ENCODE measurements at places on chromosomes 3 and 15.

DNA sequence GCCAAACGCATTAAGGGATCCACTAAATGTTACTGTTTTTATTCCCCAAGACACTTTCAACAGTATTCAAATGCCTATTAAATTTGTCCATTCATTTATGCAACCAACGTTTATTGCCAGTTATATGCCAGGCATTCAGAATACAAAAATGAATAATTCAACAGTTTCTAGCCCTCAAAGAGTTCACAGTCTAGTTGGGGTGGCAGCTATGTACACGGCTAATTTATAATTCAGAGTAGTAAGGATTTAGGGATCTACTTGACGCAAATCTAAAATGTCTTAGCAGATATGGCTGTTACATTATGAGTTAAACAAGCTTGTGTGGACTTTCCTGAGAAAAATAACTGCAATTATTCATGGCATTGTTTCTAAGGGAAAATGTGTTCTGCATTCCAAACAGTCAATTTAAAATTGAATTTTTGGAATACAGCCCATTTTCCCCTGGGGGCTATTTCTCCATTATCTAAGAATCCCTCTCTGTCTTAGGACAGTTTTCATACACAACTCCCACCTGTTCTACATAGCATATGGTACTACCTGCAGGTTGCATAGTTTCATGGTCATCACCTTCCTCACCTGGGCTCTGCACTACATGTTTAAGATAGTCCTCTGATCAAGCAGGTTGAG lies 11.5 kb upstream of the MSL2 start:
- no peak for ATAC-seq

DNA sequence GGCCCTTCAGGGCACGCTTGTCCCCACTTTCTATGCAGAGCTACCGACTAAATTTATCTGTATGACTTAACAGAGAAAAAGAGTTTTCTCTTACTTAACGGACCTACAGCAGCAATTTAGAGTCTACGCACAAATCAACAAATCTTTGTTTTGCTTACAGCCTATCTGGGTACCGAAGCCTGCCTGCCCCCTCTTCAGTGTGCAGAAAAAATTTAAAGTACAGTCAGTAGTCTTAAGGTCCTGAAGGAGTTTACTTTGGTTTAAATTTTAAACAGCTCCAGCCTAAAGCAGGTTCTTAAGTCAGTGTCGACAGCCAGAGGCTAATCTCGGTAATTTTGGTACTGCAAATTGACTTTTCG lies 570 bp downstream of the SACM1L start:
- ATAC-seq = no peak

GRCh38 chr3:184275381-184275701 lies 481 bp upstream of the ECE2 start:
- no peak for ATAC-seq

DNA sequence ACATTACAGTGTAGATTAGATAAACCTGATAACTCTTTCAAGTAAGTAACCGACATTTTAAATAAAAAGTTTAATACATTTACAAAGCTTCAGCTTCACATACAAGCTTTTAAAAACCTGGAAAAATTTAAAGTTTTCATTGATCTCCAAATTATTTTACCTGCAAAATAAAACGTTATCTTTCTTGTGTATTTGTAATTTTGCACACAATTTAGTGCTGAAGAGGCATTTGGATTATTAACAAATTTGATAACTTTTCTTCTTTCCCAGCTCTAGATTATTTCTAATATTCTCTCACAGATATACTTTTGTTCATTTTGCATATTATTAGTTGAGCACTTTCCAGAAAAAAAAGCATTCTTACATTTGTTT lies 24.2 kb upstream of the MBNL1 start:
- ATAC-seq = no peak

DNA sequence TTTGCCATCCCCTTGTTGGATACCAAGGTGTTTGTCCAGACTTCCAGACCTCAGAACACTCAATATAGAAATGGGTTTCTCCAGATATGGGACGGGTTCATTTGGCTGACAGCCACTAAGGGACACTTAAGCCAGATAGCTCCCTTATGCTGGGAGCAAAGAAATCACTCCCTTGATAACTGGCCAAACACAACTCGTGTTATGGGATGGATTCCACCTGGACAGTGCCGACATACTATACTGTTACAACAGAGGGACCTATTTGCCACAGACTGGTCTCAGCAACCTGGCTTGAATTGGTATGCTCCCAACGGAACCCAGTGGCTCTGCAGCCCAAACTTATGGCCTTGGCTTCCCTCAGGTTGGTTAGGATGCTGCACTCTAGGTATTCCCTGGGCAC lies 114.0 kb upstream of the PLCL2 start:
- ATAC-seq = no peak

DNA sequence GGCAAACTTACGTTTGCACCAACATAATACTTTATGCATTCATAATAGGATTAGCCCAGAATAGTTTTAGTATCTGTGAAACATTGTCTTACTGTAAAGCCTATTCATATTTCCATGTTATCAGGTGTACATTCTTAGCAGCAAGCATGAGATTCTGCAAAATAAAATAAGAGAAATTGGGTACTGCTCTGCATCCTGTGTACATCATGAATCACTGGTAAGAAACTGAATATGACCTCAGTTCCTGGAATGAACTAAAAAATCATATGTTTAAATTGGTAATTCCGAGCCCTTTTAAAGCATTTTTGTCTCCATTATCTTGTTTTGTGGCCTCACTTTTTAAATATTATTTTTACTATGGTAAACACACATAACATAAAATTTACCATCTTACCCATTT lies 605.1 kb downstream of the ROBO1 start:
- ATAC-seq = no peak

- ATAC-seq = no peak
Measured at GRCh38 chr3:18808429-18808828, 339.9 kb upstream of the KCNH8 start.

- ATAC-seq = no peak
Measured at GRCh38 chr3:126912491-126913195, 70.3 kb upstream of the PLXNA1 start.

DNA sequence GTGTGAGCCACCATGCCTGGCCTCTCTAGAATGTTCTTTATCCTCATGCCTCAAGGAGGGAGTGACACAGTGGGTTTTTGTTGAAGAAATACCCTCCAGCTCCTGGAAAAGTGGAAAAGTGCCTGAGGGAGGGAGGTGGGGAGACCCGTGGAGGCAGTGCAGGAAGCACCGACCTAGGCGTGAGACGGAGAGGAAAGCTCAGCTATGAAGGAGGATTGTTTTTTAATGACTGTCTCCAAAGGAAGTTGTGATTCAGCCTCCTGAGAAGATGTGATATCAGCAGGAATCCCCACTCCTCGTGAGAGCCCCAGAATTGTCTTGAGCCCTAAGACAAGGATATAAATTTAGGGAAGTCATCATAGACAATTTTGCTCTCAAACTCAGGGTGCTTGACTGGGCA lies 21.7 kb downstream of the RPLP1 start:
- no peak for ATAC-seq

- peak; percentile 84 for ATAC-seq
Measured at GRCh38 chr3:160474416-160474838, 24.8 kb upstream of the TRIM59 start.

DNA sequence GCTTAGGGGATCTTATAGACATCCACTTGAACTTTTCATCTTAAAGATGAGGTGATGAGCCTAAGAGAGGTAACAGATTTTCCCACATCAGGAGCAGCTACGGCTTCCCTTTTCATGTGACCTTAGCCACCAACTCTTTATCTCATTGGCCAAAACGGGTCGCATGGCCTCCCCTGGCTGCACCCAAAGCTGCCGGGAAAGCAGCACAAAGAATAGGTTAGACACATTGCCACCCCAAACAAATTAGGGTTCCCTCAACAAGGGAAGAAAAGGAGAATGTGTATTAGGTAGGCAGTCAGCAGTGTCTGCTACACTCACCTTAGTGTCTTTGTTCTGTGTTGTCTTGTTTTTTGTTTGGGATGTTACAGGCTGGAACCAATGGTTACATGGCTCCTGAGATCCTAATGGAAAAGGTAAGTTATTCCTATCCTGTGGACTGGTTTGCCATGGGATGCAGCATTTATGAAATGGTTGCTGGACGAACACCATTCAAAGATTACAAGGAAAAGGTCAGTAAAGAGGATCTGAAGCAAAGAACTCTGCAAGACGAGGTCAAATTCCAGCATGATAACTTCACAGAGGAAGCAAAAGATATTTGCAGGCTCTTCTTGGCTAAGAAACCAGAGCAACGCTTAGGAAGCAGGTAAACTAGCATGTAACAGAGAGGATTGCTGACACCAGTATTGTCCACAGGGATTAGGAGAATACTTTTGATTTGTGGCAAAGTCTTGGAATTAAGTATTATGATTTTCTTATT lies 44.2 kb downstream of the GRK7 start:
- no peak for ATAC-seq

DNA sequence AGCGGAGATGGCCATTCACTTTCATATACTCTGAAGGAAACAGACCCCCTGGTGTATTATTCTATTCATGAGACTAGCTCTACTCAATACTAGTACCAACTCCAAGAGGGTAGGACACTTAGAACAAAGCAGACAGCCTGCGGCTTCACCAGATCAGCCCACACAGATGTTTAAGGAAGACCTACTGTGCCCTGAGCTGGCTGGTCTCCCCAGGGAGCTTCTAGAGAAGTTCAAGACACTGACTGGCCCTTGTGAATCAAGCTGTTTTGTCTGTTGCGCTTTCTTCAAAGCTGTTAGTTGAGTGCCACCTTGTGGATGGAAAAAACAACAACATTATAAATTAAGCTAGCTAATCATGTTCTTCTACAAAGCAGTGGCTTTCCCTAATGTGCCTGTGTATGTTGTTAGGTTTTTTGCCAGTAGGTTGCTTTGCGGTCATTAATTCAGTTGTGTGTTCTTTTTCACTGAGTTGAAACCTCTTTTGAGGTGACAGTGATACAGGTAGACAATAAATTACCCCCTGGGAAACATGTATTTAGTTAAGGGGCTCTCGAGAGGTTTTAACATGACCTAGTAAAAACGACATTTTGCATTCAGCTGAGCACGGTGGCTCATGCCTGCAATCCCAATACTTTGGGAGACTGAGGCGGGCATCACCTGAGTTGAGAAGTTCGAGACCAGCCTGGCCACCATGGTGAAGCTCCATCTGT lies 64.2 kb upstream of the MYZAP start:
- peak; percentile 89 for ATAC-seq

DNA sequence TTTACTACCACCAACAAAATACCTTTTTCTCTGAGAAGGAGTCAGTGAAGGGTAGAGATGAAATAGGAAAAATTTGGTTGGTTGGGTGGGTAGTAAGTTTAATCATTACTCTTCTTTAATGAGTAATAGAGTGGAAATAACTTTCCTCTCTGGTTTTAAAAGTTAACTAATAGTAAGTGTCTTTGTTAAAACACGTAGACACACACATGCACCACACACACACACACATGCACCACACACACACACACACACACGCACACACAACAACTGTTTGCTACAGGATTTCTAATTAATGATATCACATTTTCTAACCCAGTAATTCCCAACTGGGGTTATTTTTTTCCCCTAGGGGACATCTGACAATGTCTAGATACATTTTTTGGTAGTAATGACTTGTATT lies 84.1 kb downstream of the CHL1 start:
- ATAC-seq = no peak

DNA sequence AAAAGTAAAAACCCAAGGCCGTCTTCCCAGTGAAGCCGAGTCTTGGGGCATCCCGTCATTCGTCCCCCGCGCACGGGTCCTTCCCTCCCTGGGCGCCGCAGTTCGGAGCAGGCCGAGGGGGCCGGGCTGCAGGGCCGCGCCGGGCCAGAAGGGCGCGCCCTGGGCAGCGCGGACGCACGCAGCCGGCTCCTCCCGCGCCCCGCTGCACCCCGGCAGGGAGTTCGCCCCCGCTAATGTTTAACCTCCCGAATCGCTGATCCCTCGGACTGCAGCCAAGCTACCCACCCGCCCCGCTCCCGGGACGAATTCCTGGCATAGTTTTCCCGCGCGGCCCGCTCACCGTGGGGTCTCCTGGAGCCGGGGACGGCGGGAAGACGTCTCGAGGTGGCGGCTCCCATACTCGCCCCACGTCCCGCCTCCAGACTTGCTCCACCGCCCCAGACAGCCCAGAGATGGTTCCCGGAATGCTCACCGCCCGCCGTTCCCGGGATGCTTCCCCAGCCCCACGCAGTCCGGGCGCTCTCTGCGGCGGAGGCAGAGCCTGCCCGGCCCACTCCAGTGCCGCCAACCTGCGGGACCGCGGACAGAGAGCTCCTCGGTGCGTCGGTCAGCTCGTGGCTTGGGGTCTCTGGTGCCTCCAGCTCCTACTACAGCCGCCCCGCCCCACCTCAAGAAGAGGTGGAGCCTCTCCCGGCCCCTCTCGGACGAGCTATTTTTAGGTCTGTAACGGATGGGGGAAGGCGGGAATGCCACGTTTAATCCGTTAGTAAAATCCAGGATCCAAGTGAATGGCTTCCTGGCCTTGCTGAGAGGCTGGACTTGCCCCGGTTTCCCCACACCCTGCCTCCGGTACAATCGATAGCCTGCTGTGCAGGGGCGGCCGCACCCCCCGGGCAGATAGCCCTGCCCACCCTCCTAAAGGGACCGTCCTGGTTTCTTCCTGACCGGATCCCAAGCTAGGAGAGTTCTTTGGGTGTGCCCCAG lies at the start of gene DZIP1L:
TSS of gene DZIP1L (minus strand) at position 621 of the 984 bp plus-strand sequence. CDS start 11,637 bp downstream, outside the sequence.
- ATAC-seq = peak; percentile 89

DNA sequence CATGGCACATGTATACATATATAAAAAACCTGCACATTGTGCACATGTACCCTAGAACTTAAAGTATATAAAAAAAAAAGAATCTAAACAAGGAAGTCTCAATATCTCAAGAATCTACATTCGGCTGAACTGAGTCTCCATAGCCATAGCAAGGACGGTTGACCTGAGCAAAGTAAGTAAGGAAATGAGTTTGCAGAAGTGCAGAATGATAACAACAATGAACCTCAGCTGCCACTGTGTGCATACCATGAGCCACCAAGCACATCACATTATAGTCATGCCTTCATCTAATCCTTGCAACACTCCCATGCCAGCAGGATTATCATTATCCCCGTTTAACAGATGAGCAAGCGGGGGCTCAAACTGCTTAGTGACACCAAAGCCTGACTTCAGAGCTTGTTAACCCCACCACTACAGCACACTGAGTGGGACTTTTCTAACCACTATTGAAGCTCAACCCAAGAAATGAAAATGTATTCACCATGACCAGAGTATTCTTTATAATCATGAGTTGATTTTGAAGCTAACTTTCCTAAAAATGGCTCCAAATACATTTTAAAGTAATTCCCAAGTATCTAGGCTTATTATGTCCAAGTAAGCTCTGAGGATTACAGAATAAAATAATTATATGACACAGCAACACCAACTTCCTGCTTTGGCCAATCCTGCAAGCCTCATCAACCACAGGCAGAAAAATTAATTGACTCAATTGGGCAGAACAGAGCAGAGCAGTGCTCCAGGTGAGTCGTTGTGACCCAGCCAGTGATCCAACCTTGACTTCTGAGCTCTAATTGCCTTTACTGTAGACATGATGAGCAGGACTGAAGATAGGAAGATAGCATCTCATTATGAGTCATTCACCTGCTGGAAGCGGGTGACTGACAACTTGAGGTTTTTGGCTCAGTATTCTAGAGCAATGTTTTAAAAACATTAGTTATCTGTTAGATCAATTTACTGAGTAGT lies 47.3 kb upstream of the IL12A start:
- peak; percentile 42 for ATAC-seq
